ENCODE measurements at places on chromosomes 11 and 22.

DNA sequence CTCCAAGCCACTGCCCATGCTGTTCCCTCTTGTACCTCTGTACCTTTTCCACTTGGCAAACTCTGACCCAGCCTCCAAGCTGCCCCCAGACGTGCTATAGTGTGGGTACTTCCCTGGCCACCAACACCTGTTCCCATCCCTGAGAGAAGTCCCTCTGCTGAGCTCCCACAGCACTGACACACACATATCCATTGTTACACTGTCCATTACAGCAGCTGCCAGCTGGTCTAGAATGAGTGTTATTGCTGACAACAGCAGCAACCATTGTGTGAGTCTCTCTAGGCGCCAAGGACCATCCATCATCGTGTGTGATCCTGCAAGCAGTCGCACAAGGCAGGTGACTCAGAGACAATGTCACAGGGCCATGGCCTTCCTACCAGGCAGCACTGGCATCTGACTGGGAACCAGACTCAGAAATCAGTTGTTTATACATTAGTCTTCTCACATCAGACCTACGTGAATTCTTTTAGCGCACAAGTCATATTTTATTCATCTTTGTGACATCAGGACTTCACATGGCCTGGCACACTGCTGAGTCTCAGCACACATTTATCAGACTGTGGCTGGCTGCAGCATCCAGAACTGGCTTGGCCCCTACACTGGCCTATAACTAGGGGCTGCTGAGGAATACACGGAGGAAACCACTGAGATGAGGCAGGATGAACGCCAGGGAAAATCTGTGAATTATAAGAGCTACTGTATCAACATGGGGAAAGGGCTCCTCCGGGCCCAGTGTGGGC, 56.4 kb downstream of the SGSM3 start:
- DNase-seq: no peak

GRCh38 chr11:28900427-28900826, 792.2 kb downstream of the METTL15 start:
- no peak for DNase-seq

DNA sequence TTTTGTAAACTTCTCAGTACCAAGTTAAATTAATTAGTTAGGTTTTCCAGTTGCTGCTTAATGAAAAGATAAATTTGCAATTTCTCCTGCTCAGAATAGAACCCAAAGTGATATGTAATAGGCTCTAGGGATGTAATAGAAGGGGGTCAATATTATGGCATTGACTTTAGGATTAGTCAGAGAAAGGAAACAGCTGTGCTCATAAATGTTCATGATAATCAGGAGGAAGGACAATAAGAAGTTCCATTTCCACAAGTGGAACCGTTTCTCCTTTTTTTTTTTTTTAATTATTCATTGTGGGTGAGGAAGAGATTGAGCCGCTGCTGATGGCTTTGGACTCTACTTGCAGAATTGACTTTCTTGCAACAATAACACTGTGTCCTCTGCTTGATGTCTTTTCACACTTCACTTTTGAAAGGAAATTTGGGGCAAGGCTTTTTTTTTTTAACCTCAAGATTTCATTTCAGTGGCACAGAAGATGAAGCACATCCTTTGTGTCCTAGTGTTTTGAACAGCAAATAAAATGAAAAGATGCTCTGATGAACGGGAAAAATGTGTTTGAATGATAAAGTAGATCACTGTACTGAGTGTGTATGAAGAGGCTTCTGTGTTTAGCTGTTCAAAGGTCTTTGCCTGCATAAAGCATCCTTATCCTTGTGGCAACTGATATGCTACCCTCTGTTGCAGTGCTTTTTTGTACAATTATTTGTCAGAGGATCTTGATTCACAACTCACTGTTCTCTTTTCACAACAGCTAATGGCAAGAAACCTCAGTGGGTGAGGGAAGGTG, 62.4 kb downstream of the GAS2 start:
- DNase-seq: no peak

- DNase-seq: no peak
Observed at GRCh38 chr11:41250408-41250935, 209.0 kb downstream of the LRRC4C start.

- no peak for DNase-seq
Observed at GRCh38 chr22:43038325-43038724, 23.4 kb upstream of the PACSIN2 start.

DNA sequence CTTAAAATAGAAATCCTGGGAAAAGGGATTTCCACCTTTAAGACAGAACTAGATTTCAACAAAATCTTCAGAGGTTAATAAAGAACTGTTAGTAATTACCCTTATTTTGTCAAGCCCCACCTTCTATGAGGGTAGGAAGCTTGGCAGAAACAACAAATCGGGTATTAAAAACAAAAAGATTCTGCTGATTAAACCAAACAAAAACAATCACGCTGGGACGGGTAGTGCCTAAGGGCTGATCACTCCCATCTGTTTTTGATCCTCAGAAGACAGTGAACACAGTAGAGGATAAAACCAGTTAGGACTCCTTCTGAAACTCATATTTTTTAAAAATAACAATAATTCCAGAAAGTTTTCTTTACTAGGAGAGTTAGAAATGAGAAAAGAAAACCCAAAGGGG, 441.3 kb upstream of the API5 start:
- no peak for DNase-seq

DNA sequence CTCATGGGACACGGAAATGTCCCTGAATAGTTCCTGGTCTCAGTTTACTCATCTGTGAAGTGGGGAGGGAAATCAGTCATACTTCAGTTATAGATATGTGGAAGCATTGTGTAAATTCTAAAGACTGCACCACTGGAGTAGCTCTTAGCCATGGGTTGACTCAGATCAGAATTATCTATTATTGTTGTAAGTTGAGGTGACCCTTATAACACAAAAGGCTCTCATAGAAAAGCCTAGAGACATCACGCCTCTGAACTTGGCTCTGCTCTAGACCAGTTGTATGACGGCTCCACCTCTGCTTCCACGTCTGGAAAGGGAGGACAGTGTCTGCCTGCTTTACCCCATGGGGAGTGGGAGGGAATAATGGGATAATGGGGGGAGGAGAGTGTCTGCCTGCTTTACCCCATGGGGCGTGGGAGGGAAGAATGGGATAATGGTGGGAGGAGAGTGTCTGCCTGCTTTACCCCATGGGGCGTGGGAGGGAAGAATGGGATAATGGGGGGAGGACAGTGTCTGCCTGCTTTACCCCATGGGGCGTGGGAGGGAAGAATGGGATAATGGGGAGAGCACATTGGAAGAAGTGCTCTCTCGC, 98.2 kb downstream of the AMOTL1 start:
- no peak for DNase-seq

GRCh38 chr11:44596525-44597276, 31.2 kb downstream of the CD82 start:
- DNase-seq: no peak

- no peak for DNase-seq
Observed at GRCh38 chr11:119030029-119030328, 698 bp downstream of the SLC37A4 start.

DNA sequence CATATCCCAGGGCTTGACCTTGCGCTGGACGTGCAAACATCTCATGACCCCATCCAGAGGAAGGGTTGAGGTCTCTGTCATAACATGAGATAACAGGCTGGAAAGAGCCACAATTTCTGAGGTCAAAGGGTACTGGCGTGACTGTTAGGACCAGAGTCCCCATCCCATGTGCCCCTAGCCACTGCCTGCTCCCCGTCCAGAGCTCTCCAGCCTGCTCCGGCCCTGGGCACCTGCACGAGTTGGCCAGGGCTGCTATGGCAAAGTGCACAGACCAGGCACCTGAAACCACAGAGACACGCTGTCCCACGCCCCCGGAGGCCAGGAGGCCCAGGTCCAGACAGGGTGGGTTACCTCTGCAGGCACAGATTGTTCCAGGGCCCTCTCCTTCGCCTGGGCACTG, 58.9 kb downstream of the SHANK2 start:
- no peak for DNase-seq

GRCh38 chr11:92964471-92964870, 5.0 kb upstream of the MTNR1B start:
- DNase-seq: no peak

DNA sequence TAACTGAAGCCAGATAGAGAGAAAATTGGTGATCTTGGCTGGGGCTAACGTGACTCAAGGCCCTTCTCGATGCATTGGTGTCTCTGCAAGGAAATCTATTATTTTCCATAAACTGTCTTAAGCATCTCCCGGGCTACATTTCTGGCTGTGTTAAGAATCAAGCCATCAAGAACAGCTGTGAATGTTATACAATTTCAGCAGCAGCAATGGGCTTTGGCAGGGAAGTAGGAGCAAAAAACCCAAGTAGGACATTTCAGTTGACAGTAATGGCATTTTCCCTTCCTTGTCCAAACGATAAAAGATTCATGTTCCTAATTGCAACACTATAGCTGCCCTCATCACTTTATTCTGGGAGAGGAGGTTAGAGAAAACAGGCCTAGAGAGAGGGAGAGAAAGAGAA, 335.0 kb downstream of the CADM1 start:
- no peak for DNase-seq

DNA sequence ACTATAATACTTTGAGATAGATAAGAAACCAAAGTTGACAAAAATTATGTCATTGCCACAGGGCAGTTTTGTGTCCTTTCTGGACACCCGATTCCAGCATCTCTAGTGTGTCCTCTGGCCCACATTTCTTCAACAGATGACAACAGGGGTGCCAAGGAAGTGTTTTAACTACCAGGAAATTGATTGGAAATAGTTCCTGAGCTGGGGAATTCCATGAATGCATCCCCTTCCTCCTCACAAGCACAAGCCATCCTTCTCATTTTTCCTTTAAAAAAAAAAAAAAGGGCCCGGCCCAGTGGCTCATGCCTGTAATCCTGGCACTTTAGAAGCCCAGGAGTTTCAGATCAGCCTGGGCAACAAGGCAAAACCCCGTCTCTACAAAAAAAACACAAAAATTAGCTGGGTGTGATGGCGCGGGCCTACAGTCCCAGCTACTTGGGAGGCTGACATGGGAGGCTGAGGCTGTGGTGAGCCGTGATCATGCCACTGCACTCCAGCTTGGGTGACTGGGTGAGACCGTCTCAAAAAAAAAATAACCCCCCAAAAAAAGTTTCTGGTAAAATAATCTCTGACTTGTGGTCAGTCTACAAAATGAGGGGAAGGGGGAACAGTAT, 797 bp upstream of the B3GAT3 start:
- no peak for DNase-seq

- DNase-seq: no peak
Observed at GRCh38 chr11:77110836-77111235, 8.2 kb downstream of the OMP start.

DNA sequence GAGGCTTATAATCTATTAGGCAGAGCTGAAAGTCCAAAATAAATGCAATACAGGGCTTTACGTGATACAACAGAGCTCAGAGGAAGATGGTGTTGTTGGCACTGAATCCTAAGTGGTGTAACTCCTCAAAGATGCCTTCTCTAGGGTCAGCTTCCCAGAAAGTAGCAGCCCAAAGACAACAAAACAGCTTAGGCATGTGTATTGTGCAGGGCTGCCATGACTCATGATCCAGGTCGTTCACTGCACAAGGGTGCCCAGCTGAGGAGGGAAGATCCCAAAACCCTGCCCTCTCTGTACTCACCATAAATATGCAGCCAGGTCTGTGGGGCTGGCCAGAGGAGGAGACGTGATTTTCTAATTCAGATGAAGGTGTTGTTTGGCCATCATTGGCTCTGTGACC, 59.4 kb upstream of the NNMT start:
- peak; percentile 79 for DNase-seq

DNA sequence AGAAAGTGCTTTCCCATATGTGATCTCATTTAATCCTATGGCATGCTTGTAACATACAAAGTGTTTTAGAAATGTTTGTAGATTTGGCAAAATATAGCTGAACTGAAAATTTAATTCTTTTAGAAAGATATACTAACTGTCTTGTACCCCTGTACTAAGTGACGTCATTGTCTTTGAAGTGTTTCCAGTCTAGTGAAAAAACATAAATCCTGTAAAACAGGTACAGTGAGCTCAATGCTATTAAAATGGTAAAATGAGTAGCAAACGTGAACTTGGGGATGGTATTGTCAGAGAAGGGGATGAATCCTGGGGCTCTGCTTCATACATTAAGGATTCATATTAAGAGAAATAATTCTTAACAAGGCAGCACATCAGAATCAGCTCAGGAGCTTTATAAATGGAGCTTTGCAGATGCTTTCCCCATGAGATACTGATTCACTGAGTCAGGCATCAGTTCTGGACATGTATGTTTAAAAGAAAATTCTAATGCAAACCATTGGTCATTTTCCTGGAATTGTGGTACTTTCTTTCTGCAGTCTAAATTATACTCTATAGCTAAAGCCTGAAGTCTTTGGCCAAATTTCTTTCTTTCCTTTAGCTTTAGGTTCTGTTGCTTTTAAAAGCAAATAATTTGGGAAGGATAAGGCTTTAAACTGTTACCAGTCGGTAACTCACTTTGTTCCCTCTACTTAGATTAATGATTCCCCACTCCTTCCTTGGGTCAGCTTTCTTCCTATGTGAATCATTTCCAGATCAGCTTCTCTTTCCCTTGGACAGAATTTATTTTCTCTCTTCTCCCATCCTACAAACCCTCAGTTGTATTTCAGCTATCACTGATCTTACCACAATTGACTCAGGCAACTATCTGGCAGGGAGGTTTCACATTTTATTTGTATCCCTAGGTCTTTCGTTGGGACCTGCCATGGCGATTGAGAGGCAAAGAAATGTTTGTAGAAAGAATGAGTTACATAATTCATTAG, 57.5 kb upstream of the DDI1 start:
- DNase-seq: no peak

GRCh38 chr11:96869207-96869606, 479.4 kb downstream of the JRKL start:
- DNase-seq: peak; percentile 3

GRCh38 chr22:24231706-24232105, 13.2 kb downstream of the GGT5 start:
- DNase-seq: no peak

- DNase-seq: peak; percentile 98
Observed at GRCh38 chr11:110524238-110524637, 94.5 kb downstream of the FDX1 start.

- no peak for DNase-seq
Observed at GRCh38 chr22:20885017-20885556, 26.3 kb downstream of the SNAP29 start.

DNA sequence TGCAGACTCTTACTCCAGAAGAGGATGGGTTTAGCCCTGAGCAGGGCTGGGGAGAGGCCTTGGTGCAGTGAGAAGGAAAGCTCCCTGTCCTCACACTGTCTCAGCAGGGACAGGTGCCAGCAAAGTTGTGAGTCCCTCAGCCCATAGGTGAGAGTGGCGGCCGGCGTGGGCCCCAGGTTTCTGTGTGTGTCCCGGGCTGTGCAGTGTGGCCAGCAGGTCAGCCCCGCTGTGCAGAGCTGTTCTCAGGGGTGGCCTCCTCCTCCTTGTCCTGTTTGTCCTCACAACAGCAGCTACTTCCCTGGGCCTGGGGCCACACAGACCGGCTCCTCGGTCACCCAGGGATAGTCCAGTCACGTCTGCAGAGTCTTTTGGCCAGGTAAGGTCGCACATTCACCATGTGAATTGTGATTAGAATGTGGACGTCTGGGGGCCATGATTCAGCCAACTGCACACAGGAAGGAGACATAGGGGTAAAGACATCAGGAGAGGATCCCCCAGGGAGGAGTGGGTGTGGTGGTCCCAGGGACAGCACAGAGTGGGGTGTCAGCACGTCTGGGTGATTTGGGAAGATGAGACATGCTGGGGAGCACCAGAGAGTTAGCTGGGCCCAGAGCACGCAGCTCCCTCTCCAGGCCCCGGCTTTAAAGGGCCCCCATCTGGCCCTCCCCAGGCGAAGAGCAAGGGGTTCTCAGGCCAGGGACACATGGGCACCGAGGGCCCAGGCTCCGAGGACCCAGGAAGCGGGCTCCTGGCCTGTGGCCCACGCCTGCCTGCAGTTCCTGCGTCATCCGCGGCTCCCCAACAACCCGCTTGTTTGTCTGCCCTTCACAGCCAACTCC, 81.6 kb downstream of the MYEOV start:
- DNase-seq: no peak

- no peak for DNase-seq
Observed at GRCh38 chr11:116580799-116581198, 192.0 kb downstream of the BUD13 start.
